Stimulated activated CD4-positive, alpha-beta T cell treated with anti-CD3 and anti-CD28 coated beads, Interleukin-2, amount 100 ng/mL, for 24 hours (primary cell): ENCODE measurements at places on chromosomes 2 and 18.

- DNase-seq = no peak
These were observed 7.4 kb downstream of the GYPC start for GRCh38 chr2:126663184-126663963.

- DNase-seq = no peak
These were observed 17.2 kb downstream of the LNPK start for GRCh38 chr2:175984846-175985245.

DNA sequence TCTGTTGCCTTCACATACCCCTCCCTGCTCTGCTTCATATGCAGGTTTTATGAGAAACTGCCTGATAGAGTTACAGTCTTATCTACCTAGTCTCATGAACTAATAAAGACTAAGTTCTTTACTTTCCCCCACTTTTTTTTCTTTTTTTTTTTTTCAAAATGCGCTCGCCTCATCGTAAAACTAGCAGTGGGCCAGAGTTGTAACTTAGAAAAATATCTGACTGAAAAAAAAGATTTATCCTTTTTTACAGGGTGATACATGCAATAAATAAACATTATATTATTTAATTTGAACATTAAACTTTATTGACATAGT, 52.9 kb upstream of the STAT1 start:
- no peak for DNase-seq

GRCh38 chr2:177717831-177718618, 325.5 kb downstream of the AGPS start:
- no peak for DNase-seq

GRCh38 chr2:108377401-108377800, 353 bp upstream of the SULT1C4 start:
- no peak for DNase-seq

DNA sequence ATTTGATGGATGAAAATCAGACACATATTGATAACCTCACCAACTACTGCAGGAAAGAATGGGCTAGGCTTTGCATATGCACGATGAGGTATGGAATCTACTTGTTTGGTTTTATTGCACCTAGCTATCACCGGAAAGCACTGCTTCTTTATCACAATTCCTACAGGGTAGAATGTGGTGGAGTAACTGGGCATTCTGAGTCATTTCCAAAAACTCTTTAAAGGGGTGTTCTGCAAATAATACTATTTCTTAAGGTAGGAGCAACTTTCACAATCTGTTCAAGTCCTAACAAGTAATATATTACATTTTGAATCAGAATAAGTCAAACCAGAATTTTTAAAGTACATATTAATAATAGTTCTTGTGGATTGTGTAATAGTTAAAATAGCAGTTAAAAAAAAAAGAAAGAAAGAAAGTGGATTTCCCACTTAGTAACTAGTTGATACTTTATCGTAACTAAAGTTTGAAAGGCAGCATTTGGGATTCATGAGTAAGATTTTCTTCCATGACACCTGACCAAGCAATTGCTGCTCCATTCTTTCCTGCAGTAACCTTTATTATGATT, 40.5 kb downstream of the INO80C start:
- no peak for DNase-seq

- no peak for DNase-seq
These were observed 684 bp upstream of the ZCCHC2 start for GRCh38 chr18:62522178-62522503.
